Fibroblast of skin of scalp (primary cell): ENCODE measurements at places on chromosomes 2 and 18.

DNA sequence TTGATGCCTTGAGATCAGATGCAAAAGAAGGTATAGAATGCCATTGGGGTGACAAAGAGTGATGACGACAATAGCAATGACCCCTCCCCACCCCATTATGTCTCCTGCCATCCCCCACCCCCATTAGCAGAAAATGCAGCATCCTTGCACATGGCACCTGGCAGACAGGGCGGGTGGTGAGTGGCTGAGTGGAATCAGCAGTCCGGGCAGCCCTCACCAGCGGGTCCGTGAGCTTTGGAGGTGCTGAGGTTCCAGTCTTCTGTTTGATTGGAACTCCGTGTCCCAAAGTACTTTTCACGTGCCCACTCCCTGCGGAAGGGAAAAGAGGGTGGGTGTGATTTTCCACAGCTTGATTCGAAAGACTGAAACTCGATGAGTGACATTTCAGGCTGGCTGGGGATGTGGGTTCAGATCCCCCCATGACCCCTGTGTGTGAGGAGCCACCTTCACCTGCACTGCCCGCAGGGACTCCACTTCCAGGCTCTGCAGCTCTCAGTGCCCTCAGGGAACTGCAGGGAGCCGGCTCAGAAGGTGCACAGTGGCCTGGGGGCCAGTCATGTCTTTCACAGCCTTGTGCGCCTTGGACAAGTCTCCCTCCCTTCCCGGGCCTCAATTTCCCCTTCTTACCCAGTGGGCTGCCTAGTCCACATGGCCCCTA is 130.9 kb downstream of the GLI2 start:
- DNase-seq: no peak

DNA sequence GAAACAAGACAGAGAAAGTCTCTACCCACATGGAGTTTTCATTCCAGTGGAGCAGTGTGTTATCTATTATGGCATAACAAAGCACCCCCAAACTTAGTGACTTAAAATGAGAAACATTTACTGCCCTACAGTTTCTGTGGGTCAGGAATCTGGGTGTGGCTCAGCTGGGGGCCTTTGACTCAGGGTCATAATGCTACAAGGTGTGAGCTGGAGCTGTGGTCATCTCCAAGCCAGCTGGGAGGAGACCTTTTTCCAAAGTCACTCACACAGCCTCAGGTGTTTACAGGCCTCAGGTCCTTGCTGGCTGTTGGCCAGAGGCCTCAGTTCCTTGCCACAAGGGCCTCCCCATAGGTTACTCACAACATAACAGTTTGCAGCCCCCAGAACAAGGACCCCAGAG is 169.2 kb downstream of the ETAA1 start:
- no peak for DNase-seq

- no peak for DNase-seq
Observed at GRCh38 chr2:9244985-9245544, 38.5 kb downstream of the ASAP2 start.

DNA sequence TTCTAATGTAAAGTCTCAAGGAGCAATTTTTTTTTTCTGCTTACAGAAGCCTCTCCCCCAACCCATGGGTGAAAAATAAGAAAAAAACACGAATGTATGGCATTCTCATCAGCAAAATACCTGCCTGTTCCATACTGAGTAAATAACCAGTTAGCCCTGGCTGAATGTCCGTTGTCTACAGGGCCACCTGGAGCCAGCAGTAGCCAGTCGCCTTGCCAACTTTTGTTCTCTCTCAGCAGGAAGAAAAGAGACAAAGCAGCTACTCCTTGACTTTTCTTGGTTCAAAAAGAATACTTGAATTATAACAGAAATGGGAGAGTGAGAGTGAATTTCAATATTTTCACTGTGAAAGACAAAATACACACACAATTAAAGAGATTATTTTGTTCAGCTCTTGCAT is 532.9 kb upstream of the CRIM1 start:
- DNase-seq: no peak

DNA sequence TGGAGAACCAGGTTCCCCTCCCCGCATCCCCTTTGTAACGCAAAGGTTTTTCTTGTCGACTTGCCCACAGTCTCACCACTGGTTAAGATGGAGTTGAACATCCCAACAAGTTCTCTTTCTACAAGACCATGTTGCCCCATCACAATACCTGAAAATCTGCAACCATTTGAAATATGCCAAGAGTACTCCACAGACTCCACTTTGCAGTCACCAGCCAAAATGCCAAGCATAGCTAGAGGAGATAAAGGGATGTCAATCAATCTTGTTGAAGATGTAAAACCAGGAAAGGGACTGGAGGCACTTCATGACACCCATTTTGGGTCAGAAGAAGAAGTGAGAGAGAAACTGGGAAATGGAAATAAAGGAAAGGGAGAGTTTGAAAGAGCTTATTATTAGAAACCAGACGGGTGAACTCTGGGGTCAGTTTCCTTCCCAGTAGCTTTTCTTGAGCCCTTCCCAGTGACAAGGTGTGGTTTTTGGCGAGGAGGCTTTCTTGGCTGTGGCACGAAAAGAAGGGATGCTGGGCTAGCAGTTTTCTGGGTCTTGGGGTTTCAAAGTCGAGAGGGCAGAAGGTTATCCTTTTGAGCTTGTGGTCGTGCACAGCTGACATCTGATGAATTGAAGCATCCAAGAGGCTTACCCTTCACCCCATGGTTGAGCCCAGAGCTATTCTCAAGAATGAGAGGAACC is 79.3 kb downstream of the ACAA2 start:
- no peak for DNase-seq

GRCh38 chr2:9965119-9965822 is 13.8 kb downstream of the GRHL1 start:
- no peak for DNase-seq

DNA sequence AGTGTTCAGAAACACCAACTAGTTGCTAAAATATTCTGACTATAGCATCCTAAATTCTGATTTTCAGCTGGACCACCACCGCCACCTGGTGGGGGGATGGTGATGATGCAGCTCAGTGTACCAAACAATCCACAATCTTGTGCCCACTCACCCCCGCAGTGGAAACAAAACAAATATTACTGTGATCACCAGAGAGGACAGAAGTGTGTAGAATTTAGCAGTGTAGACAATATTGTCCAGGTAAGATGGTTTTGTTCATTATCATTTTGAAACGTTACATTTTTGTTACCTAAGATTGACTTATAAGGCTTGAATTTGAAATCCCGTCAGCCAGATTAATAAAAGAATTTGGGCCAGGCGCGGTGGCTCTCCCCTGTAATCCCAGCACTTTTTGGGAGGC is 31.7 kb upstream of the UBXN4 start:
- peak; percentile 47 for DNase-seq

GRCh38 chr2:107174171-107174570 is 288.2 kb upstream of the ST6GAL2 start:
- no peak for DNase-seq

GRCh38 chr2:204027091-204027490 is 90.5 kb downstream of the ICOS start:
- peak; percentile 32 for DNase-seq

- peak; percentile 56 for DNase-seq
Observed at GRCh38 chr2:224127871-224128501, 88.9 kb upstream of the SERPINE2 start.

DNA sequence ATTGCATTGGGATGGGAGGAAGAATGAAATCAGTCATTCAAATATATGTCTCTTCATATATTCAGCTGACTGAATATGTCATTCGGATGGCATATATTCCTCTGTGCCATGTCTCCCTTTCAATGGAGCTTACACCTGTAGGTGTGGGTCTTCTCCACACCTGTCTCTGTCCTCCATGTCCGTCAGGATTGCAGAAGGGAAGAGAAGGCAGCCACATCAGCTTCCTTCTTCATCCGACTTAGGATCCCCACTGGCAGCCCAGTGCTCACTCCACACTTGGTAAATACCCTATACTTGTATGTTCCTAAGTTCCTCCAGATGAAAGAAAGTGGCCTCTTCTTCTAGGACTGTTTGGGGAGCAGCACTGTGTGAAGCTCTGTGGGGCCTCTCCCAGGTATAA is 250.1 kb downstream of the BCL2 start:
- no peak for DNase-seq

DNA sequence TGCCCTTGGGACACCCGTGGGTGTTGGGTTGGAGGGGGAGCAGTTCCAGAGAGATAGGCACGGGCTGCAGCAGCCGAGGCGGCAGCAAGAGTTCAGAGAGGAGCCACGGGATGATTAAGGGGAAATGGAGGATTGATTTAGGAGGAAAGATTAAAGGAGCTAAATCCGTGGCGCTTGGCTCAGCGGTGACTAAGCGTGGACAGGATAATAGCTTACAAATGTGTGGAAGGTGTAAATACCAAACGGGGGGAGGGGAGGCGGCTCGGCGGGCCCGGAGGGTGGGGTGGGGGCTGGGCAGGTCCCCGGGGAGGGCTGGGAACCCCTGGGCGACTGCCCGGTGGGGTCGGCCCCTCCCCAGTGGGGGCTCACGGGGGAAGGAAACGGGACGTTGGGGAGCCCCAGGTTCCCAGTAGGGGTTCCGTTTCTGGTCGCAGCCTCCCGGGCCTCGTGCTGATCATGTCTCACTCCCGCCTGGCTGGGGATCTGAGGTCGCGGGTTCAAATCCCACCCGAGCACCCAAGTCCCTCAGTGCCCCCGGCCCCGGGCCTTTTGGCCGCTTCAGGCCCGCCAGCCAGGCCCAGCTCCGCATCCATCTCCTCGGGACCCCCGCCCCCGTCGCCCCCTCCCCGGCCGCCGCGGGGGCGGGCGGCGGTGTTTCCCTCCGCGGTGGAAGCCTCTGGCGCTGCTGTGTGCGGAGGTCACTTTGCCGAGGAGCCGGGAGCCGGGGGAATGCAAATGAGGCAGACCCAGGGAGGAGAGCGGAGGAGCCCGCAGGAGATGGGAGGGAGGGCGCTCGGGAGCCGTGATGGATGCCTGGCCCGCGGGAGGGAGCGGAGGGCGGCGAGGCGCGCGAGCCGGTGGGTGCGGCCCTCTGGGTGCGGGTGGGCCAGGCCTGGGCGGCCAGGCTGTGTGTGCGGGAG is 8.1 kb downstream of the ASIC4 start:
- peak; percentile 71 for DNase-seq

- DNase-seq: no peak
Observed at GRCh38 chr18:74582642-74583041, 15.0 kb upstream of the ZNF407 start.

GRCh38 chr2:136183097-136183496 is 65.1 kb upstream of the CXCR4 start:
- no peak for DNase-seq

GRCh38 chr2:54553775-54554174 is 97.6 kb downstream of the SPTBN1 start:
- no peak for DNase-seq

DNA sequence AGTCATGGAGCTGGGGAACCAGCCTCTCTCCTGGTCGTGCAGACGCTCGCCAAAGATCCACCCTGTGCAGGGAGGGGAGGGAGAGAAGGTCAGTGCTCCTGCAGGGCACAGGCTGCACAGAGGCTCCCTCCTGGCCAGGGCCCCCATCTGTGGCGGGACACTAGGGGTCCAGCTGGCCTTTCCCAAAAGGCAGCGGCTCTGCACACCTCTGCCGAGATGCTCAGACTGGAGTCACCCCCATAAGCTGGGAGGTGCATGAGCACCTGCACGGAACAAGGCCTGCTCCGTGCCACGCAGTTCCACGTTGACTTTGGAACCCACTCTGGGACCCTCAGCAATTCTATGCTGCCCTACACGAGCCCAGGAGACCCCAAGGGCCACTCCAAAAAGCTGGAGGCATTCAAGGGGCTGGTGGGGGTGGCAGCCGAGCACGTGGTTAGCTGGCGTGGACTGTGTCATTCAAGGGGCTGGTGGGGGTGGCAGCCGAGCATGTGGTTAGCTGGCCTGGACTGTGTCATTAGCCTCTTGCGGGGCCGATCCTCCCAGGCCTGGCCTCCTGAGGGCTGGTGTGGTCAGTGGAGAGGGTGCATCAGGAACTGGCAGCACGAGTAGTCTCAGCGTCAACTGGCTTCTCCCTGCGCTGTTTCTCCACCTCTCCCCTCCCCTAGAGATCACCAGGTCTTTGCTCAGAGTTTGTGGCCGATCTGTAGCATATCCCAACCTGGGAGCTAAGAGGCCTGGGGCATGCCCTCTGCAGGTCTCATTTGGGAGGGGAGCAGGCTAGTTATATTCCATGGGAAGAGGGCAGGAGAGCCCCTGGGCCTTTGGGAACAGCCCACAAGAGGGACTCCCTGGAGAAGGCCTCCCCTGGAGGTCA is 9.8 kb downstream of the SNORC start:
- no peak for DNase-seq

- DNase-seq: no peak
Observed at GRCh38 chr2:176589825-176590440, 320.7 kb downstream of the MTX2 start.

GRCh38 chr2:88765154-88765888 is 73.8 kb downstream of the RPIA start:
- peak; percentile 11 for DNase-seq

GRCh38 chr18:36697905-36698304 is 130.9 kb downstream of the TPGS2 start:
- DNase-seq: peak; percentile 52

- no peak for DNase-seq
Observed at GRCh38 chr18:74283646-74284045, 8.1 kb downstream of the CYB5A start.

DNA sequence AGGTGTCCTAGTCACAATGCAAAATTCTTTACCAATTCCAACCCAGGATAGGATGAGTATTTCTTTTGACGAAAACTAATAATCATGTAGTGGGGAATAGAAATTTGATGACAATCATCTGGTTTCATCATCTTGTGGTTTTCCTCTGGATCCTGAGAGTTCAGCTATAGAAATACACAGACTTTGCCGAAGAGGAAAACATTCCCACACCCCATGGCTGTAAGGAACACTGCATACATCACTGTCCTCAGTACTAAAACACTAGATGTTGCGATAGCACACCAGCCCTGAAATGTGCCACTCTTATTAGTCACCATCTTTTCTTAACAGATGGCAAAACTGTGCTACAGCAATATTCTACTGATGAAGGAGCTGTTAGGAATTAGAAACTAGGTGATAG is 29.4 kb downstream of the CERKL start:
- peak; percentile 29 for DNase-seq
